H1 (cell line): ENCODE measurements at places on chromosomes 11 and 22. TPM values are rescaled to one million over a fixed set of nuclear protein-coding genes. Genes with fewer than 3 reads are reported as not detected.
A peak's percentile ranks its signal among the peaks of the same experiment; 100 is the strongest.

Gene HTR3A
- total RNA-seq, result 6.5 and 7.5 TPM in 2 replicates

- H3K4me3 ChIP-seq, result no peak overlapping the region
- DNase-seq, result no peak
- H3K27ac ChIP-seq, result no peak overlapping the region
- H3K27me3 ChIP-seq, result no peaks in the 10 kb centered on the region
Measured at GRCh38 chr22:17846326-17846992, 72.2 kb upstream of the BID start.

Gene TST
- 22.6 and 23.6 TPM in 2 replicates for total RNA-seq

DNA sequence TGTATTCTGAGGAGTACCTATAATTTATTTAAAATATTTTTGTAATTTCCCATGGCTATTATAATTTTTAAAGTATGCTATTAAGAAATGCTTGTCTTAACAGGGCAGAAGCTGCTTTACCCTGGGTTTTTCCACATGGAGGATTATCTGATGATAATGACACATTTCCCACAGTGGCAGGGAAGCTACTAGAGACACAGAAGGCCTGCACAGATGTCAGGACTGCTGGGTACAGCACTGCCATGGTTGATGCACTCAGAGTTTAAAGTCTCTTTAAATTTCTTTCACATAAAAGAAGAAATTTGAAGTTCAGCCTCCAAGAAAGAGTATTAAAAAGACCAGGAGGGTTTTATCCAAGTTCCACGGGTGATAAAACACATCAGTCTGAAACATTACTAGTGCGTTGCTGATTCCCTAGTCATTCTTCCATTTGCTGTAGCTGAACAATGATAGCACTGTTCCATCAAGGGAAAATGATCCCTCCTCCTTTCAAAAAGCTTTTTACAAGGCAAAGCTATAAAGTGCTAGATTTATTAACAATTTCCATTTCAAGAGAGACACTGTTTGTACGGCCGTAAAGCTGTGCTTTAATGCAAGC lies 363.0 kb downstream of the CNTN5 start:
- no peaks in the 10 kb centered on the region for H3K36me3 ChIP-seq
- H3K4me3 ChIP-seq, result no peak overlapping the region
- no peak for DNase-seq
- no peaks in the 10 kb centered on the region for H3K27me3 ChIP-seq
- no peaks in the 10 kb centered on the region for H3K4me1 ChIP-seq
- no peak overlapping the region for H3K27ac ChIP-seq

Gene DBX1
- total RNA-seq, result not detected in 2 replicates

GRCh38 chr11:47355283-47356128 lies 3.0 kb upstream of the MYBPC3 start:
- DNase-seq, result peak; percentile 95
- H3K4me1 ChIP-seq, result peaks cover 12% of the 10 kb centered on the region
- no peaks in the 10 kb centered on the region; the same call in 1 of the 2 replicates for H3K36me3 ChIP-seq
- H3K27me3 ChIP-seq, result no peaks in the 10 kb centered on the region

DNA sequence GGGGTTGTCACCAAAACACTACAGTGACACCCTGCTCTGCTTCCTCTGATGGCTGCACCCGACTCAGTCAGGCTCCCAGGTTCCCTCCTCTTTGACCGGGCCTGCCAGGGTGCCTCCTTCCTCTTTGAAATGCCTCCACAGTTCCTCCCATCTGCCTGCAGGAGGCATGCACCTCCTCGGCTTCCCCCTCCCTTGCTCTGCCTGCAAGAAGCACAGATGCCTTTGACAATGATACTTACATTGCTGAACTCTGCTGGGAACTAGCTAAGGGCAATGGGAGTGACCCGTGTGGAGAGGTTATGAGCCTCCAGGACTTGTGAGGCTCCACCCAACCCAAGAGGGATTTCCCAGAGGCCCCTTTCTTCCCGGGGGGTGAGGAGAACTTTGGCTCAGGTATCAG lies 674.1 kb downstream of the OPCML start:
- DNase-seq, result peak; percentile 61
- H3K27ac ChIP-seq, result no peak overlapping the region
- H3K36me3 ChIP-seq, result no peaks in the 10 kb centered on the region
- no peaks in the 10 kb centered on the region for H3K27me3 ChIP-seq
- no peaks in the 10 kb centered on the region for H3K4me1 ChIP-seq

Gene OR4A16
- not detected in 2 replicates for total RNA-seq

Gene RFPL2
- 0.19 TPM in 1 of 2 replicates, not detected in the other for total RNA-seq

GRCh38 chr11:1126935-1127663 lies 30.7 kb upstream of the MUC5AC start:
- DNase-seq, result no peak
- H3K4me1 ChIP-seq, result no peaks in the 10 kb centered on the region
- no peak overlapping the region for H3K4me3 ChIP-seq
- H3K27ac ChIP-seq, result no peak overlapping the region

GRCh38 chr11:68370211-68371111 lies 58.1 kb downstream of the LRP5 start:
- no peak overlapping the region for H3K4me3 ChIP-seq
- DNase-seq, result no peak
- no peaks in the 10 kb centered on the region for H3K27me3 ChIP-seq
- H3K4me1 ChIP-seq, result no peaks in the 10 kb centered on the region
- no peak overlapping the region for H3K27ac ChIP-seq

- no peaks in the 10 kb centered on the region for H3K4me1 ChIP-seq
- no peak for DNase-seq
- no peaks in the 10 kb centered on the region for H3K36me3 ChIP-seq
- no peak overlapping the region for H3K27ac ChIP-seq
- no peaks in the 10 kb centered on the region for H3K27me3 ChIP-seq
Measured at GRCh38 chr11:120674542-120674941, 163.0 kb downstream of the GRIK4 start.

- H3K27me3 ChIP-seq, result no peaks in the 10 kb centered on the region
Measured at GRCh38 chr22:48807155-48807554, 1020.5 kb downstream of the BRD1 start.
